ENCODE measurements at places on chromosomes 3 and 15.

- DNase-seq: no peak
Measured at GRCh38 chr3:24272408-24272807, 222.2 kb downstream of the THRB start.

DNA sequence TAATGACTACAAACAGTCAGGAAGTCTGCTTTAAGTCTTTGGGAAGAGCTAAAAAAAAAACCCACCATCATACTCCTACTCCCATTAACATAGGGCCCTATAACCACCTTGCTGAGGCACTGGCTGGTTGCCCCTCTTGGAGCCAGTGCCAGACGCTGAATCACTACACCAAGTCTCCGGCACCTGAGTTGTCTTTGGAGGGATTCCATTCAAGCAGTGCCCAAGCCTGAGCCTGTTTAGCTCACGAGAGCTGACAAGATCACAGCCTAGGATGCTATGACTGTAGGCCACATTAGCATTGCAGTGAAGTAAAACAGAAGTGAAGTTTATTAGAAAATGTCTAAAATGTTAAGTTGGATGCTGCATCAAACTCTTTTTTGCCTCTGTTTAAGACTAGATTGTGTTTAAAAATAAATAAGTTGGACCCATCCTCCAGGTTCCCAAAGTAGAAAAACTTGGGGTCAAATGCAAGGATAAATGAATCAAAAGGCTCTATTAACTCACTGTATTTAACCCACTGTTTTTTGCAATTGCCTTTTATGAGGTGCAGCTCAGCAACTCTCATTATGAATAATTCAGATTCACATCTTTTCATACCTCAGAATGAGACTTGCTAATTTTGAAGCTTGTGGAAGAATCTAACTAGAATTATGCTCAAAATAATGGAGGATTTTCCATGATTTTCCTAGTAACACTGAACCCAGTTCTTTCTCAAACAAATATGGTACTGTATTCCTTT, 461.9 kb downstream of the FOXP1 start:
- no peak for DNase-seq

DNA sequence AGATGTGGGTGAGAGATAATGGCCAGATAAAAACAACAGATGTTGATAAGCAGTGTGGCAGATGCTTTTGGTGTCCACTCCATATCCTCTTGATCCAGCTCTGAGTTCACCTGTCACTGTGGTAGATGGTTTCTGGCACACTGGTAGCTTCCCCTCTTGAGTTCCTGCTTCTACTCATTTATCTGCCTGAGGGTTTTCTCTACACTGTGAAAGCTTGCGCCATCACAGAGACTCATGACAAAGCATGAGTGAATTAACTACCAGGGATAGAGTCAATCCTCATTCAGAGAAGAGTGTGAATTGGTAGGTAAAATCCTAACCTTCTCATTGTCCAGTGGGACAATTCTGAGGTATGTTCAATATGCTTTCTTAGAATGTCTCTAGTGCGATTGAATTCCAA, 50.0 kb upstream of the ARHGEF26 start:
- no peak for DNase-seq

GRCh38 chr3:42970557-42970956, 8.6 kb upstream of the GASK1A start:
- no peak for DNase-seq

GRCh38 chr15:43190178-43190577, 5.0 kb downstream of the CCNDBP1 start:
- peak; percentile 57 for DNase-seq

- peak; percentile 96 for DNase-seq
Measured at GRCh38 chr3:182364723-182365650, 428.3 kb upstream of the ATP11B start.

GRCh38 chr3:142098964-142099363, 50.4 kb downstream of the TFDP2 start:
- DNase-seq: no peak

DNA sequence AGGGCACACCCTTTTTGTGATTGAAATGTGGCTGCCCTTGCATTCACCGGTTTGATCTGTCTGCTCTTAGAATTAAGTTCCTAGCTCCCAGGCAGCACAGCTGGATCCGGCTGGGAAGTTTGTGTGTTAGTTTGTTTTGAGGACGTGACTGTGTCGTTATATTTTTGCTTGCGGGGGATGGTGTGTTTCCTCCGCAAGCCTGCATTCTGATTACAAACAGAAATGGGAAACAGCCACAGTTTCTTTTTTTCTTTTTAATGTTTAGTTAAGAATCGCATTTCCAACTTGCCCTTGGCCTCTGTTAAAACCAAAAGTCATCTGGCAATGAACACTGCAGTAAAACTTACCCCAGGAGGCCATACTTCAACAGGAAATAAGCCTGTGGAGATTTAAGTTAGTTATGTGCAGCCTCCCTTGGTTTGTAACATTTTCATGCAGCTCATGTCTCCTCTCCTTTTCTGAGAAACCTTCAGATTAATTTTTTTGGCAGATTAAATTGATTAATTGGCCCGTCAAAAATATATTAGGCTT, 888 bp downstream of the TMOD3 start:
- peak; percentile 30 for DNase-seq

DNA sequence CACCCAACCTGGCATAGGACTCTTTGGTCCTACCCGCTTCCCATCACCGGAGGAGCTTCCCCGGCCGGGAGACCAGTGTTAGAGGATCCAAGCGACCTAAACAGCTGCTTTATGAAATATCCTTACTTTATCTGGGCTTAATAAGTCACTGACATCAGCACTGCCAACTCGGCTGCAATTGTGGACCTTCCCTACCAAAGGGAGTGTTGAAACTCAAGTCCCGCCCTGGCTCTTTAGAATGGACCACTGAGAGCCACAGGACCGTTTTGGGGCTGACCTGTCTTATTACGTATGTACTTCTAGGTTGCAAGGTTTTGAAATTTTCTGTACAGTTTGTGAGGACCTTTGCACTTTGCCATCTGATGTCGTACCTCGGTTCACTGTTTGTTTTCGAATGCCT, 761.2 kb upstream of the LMCD1 start:
- no peak for DNase-seq

DNA sequence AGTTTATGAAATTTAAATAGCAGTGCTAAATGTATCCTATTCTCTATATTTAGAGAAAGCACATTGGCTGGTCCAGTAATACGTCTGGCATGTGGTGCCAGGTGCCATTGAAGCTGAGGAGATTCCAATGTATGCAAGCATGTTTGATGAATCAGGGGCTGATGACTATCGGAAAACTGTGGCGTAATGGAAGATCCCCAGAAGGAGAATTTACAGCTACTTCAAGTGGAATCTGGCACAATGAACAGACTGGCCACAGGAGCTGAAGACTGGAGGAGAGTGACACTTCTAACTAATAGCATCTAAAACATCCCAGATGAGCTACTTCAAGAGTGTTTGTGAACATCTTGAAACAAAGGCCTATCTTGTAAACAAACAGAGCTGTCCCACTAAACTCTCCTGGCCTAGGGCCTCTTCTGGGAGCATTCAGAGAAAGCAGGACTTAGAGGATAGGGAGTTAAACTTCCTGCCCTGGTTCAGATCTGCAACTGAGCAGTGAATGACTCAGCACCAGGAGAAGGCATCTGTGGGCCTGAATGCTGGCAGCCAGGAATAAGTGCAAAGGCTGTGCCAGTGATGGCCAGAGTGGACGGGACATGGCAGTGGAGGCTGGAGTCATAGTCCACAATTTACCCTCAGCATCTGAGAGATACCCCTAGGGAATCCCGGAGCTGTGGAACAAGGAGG, 15.2 kb upstream of the ACTC1 start:
- DNase-seq: peak; percentile 98

DNA sequence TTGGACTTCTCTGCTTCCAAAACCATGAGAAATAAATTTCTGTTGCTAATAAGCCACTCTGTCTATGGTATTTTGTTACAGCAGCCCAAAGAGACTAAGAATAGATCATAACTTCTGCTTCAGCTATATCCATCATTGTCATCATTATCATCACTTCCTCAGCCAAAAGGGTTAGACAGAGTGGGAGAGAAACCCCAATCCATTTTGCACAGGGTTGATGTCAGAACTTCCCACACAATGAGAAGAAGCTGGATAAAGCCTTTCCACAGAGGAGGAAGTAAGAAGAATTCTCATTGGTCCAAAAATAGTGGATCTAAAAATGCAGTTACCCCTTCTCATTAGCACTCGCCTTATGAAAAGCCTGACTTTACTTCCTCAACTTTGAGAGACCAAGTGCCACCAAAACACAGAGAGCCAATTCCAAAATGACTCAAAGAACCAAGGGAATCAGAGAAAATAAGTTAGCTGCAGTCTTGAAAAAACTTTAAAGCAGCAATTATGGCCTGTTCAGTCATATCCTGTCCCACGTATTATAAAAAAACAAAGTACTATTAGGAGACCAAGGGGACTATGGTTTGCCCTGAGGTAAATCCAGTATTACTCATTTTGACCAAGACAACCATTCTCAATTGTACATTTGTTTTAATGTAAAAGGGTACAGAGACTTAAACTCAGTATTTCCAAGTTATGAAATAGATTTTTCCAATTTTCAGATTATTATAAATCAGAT, 80.2 kb downstream of the WNT5A start:
- DNase-seq: no peak

DNA sequence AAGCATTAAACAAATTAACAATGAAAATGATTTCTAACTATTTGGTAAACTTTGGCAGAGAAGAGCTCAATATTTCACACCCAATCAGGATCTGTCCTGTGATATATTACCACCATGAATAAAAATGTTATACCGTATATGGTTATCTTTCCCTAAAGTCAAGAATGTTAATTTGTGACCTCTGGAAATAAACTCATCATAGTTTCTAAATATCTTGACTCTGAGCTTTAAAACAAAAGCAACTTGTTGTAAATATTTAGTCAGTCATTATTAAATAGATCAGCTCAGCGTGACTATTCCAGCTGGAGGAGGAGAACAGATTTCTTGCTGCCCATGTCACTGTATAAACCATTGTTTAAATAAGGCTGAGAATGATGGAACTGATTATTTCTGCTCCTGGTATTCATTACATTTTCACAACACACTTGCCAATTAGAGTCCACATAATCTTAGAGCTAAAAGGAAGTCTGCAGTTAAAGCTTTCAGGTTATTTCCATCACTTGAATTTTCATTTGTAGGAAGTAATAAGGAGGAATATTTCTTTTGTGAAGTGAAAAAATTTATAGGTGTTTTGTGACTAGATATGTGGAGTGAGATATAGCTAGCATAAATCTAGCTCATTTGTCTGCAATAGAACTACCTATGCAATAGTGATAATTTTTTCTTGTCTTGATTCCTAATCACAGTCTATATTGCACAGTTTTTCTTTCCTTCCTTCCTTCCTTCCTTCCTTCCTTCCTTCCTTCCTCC, 106.5 kb upstream of the P2RY1 start:
- peak; percentile 45 for DNase-seq

- no peak for DNase-seq
Measured at GRCh38 chr3:40920041-40920440, 279.3 kb upstream of the CTNNB1 start.

GRCh38 chr15:62781081-62781497, 261.5 kb upstream of the TPM1 start:
- peak; percentile 40 for DNase-seq

GRCh38 chr3:186746008-186746407, 28.8 kb downstream of the KNG1 start:
- peak; percentile 75 for DNase-seq

- peak; percentile 8 for DNase-seq
Measured at GRCh38 chr15:61479613-61480012, 250.5 kb upstream of the RORA start.

DNA sequence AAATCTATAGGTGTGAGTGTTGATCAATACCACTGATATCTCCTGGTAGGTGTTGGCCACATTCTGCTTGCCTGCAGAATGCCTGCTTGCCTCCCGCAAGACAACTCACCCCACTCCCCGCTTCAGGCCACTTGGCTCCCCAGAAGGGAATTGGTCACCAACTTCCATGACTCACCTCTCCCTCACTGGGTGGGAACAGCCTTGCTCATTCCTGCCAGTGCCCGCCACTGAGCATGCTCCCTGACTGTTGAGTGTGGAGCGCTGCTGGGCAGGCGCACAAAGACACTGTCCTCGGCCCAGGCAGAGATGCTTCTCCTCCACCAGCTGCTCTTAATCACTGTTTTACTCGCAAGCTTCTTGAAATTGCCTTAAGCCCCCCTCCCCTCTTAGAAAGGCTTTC, 57.3 kb upstream of the PPP2R3A start:
- no peak for DNase-seq

GRCh38 chr3:176505878-176506621, 691.2 kb downstream of the TBL1XR1 start:
- no peak for DNase-seq

- DNase-seq: peak; percentile 9
Measured at GRCh38 chr15:38061856-38062649, 127.6 kb downstream of the TMCO5A start.
